ENCODE measurements at places on chromosomes 6 and 20.

DNA sequence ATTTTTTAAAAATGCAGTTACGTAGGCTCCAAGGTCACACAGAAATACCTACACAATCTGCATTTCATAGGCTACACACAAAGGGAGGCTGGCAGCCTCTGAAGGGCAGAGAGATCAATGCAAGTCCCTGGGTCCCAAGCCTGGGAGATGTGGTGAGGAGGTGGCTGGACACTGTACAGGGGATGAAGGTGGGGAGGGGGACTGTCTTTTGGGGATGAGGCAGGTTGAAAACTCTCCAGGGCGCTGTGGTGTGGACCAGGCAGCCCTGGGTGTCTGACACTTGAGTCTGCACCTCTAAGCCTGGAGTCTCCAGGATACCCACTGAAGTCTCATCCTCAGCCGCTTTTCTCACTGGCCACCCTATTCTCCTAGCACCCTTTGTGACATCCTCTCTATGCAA, 24.5 kb downstream of the TXNDC5 start:
- no peak for DNase-seq

- DNase-seq: no peak
Observed at GRCh38 chr6:132257561-132257960, 143.7 kb downstream of the MOXD1 start.

GRCh38 chr6:121771937-121772720, 336.7 kb downstream of the GJA1 start:
- no peak for DNase-seq

GRCh38 chr6:33670971-33671743, 40.3 kb downstream of the UQCC2 start:
- no peak for DNase-seq

DNA sequence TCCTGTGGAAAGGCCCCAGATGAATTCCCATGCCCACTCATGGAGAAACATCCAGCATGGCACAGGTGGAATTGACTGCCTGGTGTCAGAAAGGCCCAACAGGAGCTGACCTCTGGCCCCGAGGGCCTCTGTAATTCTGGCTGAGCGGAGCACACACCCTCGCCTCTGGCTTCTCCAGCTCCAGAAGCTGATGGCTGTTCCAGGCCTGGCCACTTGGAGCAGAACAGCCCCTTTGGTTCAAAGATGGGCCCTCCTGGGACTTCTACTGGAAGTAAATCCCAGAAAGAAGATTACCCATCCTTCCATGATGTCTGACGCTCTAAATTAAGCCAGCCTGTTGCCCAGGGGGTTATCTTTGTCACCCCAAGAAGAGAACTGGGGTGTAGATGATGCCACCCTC, 275.1 kb upstream of the CDH4 start:
- DNase-seq: no peak

- no peak for DNase-seq
Observed at GRCh38 chr20:18533491-18533890, 25.8 kb downstream of the SEC23B start.

- no peak for DNase-seq
Observed at GRCh38 chr20:24672181-24672880, 202.9 kb downstream of the SYNDIG1 start.

- DNase-seq: no peak
Observed at GRCh38 chr6:166056637-166057036, 111.0 kb downstream of the TBXT start.

DNA sequence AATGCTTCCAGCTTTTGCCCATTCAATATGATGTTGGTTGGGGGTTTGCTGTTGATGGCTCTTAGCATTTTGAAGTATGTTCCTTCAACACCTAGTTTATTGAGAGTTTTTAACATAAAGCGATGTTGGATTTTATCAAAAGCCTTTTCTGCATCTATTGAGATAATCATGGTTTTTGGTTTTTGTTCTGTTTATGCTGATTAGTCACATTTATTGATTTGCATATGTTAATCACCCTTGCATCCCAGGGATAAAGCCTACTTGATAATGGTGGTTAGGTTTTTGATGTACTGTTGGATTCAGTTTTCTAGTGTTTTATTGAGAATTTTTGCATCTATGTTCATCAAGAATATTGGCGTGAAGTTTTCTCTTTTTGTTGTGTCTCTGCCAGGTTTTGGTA, 40.4 kb upstream of the COL9A1 start:
- no peak for DNase-seq

DNA sequence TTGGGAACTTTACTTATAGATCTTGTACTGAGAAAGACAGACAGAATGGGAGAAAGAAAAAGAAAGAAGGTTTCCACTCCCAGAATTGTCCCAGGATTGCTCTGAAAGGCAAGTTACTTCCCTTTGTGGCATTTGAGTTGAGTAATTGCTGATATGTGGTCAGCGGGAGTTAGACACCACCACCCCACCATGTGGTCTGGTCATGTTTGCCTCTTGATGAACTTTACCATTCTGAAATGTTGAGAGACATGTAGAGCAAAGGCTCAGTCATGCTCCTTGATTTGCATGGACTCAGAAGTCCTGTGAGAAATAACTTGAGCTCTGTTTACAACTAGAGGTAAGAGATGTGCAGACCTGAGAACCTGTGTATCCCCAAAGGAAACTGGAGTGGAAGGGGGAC, 17.1 kb downstream of the TCF21 start:
- no peak for DNase-seq

GRCh38 chr6:144394210-144394609, 109.1 kb downstream of the UTRN start:
- DNase-seq: no peak

DNA sequence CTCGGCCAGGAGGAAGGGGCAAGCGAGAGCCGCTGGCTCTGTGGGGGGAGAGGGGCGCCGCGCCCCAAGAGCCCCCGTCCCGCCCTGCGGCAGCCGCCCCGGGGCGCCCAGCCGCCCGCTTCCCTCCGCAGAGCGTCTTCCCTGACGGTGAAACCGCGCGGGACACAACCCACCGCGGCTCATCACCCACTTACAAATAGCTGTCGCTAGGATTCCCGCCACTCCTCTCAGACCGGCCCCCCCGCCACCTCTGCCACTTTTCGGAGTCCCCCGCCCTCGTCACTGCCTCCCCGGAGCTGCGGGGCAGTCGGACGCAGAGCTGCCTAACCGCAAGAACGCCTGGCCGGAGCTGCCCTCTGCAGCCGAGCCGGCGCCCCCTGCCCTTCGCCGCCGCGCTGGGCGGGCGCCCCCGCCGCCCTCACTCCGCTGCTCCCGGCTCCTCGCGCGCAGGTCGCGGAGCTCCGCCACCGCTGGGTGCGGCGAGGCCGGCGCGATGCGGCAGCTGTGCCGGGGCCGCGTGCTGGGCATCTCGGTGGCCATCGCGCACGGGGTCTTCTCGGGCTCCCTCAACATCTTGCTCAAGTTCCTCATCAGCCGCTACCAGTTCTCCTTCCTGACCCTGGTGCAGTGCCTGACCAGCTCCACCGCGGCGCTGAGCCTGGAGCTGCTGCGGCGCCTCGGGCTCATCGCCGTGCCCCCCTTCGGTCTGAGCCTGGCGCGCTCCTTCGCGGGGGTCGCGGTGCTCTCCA, at the start of gene SLC35D3:
SLC35D3 (plus strand) TSS at position 366 of the 749 bp plus-strand sequence; CDS start at position 494, 128 bp downstream.
- DNase-seq: no peak

DNA sequence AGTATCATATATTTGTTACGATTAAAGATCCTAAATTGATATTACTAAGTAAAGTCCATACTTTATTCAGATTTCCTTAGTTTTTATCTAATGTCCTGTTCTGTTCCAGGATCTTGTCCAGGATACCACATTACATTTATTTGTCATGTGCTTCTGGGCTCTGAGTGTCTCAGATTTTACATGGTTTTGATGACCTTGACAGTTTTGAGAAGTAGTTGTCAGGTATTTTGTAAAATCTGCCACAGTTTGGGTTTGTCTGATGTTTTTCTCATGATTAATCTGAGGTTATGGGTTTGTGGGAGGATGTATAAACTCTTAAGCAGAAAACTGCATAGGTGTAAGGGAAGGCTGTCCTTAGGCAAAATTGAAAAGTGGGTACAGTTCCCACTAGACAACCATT, 109.9 kb upstream of the BMP5 start:
- DNase-seq: no peak

GRCh38 chr6:30418448-30418847, 70.9 kb upstream of the HLA-E start:
- DNase-seq: no peak

GRCh38 chr6:75347898-75348610, 63.5 kb upstream of the TMEM30A start:
- no peak for DNase-seq

GRCh38 chr6:11212664-11213063, 19.8 kb downstream of the NEDD9 start:
- no peak for DNase-seq

GRCh38 chr20:63829945-63830835, 874 bp downstream of the ZBTB46 start:
- DNase-seq: no peak

DNA sequence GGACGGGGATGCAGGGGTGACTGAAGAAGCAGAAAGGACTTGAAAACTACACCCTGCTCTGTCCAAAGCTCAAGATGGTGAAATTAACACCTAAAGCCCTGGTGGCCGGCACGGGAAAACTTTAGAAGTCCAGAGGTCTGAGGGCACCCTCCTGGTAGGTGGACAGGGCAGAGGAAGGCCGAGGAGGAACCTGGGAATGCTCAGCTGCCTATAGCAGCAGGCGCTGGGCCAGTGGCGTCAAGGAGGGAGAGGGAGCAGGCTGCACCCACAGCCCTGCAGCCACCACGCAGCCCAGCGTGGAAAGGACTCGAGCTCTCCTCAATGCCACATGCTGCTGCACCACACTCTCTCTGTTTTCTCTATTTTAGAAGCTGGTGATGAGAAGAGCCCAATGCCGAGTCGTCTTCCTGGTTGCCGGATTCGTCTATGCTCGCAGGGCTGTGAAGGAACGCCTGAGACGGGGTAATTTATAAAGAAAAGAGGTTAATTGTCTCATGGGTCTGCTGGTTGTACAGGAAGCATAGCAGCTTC, 248.3 kb upstream of the AFDN start:
- no peak for DNase-seq

DNA sequence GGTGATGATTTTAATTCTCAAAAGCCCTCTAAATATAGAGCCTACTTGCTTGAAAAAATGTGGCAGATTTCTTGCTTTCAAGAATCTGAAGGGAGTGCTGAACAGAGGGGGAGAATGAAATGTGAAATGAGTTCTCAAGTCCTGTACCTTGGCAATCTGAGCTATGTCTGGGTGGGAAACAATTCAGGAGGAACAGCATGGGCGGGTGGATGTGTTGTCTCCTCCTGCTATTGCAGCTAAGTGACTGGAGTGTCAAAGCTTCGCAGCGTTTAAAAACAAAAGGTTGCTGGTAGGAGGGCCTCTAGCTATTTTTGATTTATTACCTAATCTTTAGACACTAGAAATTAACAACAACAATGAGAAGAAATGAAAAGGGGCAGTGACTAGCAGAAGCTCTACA, 102.5 kb upstream of the ARG1 start:
- DNase-seq: no peak
